Stimulated activated CD4-positive, alpha-beta T cell treated with anti-CD3 and anti-CD28 coated beads, Interleukin-4, amount 100 ng/mL, for 1 hour (primary cell): ENCODE measurements at places on chromosomes 4 and X.

DNA sequence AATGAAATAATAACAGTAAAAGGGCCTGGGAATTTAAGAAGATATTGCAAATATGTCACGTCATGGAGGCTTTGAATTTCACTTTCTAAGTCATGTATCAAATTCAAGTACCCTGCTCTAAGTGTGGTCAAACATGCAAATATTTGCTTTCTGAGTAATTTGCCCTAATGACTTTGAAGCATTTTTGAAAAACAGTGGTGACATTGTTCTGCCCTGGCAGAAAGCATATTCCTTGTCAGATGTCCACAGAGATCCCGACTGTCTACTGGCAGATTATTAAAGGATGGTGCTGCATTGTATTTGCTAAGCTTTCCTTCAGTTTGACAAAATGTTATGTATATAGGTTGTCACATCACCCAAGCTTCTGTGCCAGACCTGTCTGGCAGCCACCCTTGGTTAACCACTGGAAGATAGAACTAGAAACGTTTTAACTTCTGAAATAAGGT lies 92.5 kb downstream of the ANK2 start:
- no peak for DNase-seq

- DNase-seq, result no peak
Measured at GRCh38 chr4:75513526-75514130, 575 bp downstream of the RCHY1 start.

GRCh38 chr4:65924843-65925242 lies 254.6 kb upstream of the EPHA5 start:
- no peak for DNase-seq

- no peak for DNase-seq
Measured at GRCh38 chr4:28386776-28387175, 1526.1 kb downstream of the STIM2 start.

DNA sequence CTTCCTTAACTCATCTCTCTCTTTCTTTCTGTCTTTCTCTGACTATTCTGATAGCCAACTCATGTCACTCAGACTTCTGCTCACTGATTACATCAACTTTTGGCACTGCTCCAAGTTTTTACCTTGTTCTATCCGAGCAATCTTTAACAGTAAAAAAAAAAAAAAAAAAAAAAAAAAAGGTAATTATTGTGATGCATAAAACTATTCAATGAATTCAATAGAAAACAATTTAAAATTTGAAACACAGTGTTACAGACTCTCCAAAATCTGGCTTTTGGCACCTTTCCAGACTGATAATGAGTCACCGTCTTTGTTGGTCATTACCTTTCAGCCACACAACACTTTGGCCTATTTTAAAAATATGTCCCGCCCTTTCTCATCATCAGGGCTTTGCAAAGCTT lies 229.5 kb downstream of the GALNTL6 start:
- DNase-seq, result no peak

DNA sequence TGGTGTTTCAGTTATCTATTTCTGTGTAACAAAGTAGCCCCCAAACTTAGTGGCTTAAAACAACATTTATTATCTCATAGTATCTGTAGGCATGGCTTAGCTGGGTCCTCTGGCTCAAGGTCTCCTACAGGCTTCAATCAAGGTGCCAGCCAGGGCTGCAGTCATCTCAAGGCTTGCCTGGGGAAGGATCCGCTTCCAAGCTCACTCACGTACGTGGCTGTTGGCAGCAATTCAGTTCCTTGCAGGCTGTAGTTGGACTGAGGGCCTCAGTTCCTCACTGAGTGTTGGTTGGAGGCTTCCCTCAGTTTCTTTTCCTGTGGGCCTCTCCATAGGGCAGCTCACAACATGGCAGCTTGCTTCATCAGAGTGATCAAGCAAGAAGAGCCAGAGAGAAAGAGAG lies 9.3 kb downstream of the FAM120C start:
- no peak for DNase-seq

GRCh38 chr4:8457646-8458252 lies 17.2 kb downstream of the TRMT44 start:
- DNase-seq, result no peak

GRCh38 chrX:66162331-66162822 lies 1.7 kb upstream of the HEPH start:
- DNase-seq, result no peak

GRCh38 chr4:111542056-111542455 lies 603.2 kb upstream of the FAM241A start:
- no peak for DNase-seq

DNA sequence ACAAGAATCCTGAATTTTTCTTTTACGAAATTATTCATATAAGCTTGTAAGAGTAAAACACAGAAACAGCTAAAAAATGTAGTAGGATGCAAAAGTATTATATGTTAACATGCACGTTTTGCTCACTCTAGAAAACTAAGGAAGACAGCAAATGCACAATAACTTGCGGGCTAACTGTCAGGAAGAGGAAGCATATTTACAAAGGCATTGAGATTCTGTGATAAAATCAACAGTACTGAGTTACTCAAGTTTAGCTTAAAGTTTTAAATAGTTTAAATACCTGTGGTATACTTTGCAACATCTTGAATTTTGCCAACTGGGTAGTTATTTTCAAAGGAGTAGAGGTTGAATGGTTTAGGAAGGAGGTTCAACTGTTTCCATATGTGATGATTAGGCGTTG lies 37.0 kb downstream of the SH2D1A start:
- no peak for DNase-seq
